ENCODE measurements at places on chromosomes 6 and 20.
A peak's percentile ranks its signal among the peaks of the same experiment; 100 is the strongest.

DNA sequence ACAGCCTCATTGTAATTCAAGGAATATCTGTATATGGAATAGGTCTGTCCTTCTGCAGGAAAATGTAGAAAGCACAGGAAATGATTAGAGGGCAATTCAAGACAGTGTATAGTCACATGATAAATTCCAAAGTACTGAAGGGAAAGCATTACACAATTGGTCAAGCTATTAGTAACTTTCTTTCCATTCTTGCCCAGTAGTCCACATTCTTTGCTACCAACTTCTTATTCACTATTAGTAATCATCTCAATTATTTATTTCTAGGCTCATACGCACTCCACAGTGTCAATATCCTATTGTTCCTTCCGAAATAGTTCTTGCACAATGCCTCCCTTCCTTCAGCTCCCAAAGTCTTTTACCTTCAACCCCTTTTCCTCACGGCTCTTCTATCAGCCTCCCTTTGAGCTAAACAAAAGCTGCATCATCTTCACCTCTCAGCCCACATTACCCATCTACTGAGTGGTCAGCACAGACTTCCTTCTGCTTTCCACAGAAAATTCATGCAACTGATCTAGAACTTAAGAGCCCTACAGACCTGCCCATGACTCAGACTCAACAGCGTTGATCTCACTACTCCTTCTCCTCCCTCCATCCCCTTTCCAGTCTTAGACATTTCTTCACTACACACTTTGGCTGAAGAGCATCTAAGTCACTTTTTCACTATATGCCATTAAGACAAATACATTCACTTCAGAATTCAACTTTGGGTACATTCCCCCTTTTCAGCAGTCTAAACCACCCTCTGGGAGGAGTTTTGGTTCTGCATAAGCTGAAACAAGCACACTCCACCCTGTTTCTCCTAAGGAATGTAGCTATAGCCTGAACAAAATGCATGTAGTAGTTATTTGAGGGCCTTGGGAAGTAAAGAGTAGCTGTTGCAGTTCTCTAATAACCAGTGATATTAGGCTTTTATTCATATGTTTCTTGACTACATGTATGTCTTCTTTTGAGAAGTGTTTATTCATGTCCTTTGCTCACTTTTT, 157.9 kb downstream of the KIF16B start:
- no peak for DNase-seq

- no peak for DNase-seq
These were observed 21.4 kb downstream of the NCR2 start for GRCh38 chr6:41356825-41357224.

DNA sequence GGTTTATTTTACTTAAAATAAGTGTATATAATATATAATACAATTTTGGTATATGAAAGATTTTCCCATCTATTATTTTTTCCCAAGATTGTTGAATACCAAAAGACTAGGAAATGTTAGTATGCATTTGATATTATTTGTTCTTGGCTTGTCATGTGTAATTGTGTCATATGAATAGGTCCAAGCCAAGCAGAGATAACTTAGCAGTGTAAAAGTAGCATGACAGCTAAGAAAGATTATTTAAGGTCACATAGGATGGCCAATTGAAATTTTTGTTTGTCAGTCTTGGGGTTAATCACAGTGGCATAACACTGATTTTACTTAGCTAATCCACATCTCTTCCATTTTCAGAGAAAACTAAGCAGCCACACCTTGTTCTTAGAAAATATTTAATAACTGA, 38.8 kb upstream of the RSPO3 start:
- no peak for DNase-seq

GRCh38 chr6:95431637-95432228, 145.6 kb upstream of the MANEA start:
- peak; percentile 23 for DNase-seq

- DNase-seq: no peak
These were observed 8.0 kb upstream of the COMMD7 start for GRCh38 chr20:32751293-32751692.

GRCh38 chr6:169173532-169174268, 79.9 kb downstream of the THBS2 start:
- DNase-seq: no peak

GRCh38 chr20:37523012-37523391, 2.0 kb downstream of the NNAT start:
- no peak for DNase-seq

DNA sequence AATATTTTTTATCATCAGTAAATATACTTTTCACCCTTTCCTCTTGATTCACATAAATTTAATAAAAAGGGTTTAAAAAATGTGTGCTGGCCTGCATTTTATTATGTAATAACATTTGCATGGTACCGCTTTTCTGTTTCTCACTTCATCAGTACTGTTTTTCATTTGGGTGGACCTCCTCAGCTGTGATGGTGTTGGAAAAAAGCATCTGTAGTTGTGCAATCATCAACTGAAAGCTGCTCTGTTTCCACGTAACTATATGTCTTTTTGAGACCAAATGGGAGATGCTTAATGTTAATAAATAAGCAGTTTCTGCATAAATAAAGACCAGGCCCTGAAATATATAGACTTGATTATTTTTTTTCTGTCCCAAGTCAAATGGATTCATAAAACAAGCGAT, 31.6 kb upstream of the CENPW start:
- no peak for DNase-seq

- no peak for DNase-seq
These were observed 364.3 kb upstream of the PTCHD4 start for GRCh38 chr6:48475275-48475674.

DNA sequence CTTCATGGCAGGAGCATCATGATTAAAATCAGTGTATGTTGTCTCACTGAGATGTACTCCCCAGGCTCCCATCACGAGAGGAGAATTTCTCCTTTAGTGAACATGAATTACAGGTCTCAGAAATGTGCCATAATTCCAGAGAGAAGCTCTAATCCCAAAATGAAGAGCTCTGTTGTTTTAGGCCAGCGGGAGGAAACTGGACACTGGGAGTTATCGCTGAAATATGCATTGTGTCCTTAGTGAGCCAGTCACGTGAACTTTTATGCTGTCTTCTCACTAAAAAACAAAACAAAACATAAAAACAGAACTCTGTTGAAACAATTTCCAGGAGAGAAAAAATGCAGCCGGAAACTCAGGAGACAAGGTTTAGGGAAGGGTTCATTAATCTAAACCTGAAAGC, 315.7 kb upstream of the NT5E start:
- DNase-seq: no peak

DNA sequence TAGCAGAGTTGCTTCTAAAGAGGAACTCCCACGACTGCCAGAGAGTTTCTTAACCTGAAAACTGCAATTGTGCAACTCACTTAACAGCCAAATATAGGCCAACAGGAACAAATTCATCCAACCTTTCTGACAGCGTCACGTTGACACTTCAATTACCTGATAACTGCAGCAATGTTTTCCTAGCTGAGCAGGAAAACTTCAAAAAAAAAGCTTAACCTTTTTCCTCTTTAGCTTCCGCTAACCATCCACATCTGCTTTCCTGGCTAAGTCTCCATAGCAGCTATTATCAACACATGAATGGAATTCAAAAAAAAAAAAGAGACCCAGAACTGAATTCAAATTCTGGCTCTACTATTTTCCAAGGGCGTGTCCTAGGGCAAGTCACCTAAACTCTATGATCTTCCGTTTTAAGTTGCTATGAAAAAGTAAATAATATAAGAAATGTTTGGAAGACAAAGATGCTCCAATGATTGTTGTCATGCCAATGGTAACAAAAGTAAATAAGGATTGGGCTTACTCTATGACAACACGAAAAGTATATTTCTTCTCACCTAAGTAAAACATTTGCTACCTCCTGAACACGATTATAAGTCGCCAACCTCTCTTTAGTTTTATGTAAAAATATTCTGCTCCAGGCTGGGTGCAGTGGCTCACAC, 524.6 kb upstream of the JARID2 start:
- DNase-seq: no peak

DNA sequence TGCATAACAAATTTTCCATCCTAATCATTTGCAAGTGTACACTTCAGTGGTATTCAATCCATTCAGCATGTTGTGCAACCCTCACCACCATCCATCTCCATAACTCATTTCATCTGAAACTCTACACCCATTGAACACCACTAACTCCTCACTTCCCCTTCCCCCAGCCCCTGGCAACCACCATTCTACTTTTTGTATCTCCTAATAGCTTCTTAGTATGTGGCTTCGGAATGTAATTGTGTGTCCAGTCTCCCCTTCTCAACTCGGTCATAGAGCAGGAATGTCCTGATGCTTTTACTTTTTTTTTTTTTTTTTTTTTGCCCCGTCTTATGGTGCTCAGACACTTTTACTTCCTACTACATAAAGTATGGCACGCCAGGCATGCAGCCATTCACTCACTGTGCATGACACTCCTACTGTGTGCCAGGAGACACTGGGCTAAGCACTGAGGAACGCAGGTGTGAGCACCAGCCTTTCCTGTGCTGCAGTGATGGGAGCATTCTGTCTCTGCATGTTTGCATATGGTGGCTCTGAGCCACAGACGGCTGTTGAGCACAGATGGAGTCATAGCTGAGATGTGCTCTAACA, 15.3 kb downstream of the HCK start:
- no peak for DNase-seq

DNA sequence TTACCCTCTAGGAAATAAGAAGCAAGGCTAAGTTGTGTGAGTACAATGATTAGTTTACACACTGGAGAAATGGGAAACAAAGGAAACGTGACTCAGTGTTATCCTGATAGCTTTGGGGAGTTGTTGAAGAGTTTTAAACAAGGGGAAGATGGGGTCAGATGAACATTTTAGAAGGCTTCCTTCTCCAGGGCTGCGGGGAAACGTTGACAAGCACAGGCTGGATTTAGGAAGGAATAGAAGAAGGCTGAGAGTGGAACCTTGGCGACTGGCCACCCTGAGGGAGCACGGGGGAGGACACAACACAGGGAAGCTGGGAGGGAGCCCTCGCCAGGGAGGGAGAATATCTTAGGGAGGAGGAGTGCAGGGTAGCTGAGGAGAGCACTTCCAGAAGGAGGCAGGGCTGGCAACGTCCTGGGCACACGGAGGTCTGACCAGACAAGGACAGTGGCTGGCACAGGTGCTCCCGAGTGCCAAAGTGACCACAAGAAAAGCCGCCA, 134.7 kb downstream of the AIG1 start:
- no peak for DNase-seq

GRCh38 chr6:149965194-149966020, 1.7 kb downstream of the ULBP1 start:
- DNase-seq: peak; percentile 33

DNA sequence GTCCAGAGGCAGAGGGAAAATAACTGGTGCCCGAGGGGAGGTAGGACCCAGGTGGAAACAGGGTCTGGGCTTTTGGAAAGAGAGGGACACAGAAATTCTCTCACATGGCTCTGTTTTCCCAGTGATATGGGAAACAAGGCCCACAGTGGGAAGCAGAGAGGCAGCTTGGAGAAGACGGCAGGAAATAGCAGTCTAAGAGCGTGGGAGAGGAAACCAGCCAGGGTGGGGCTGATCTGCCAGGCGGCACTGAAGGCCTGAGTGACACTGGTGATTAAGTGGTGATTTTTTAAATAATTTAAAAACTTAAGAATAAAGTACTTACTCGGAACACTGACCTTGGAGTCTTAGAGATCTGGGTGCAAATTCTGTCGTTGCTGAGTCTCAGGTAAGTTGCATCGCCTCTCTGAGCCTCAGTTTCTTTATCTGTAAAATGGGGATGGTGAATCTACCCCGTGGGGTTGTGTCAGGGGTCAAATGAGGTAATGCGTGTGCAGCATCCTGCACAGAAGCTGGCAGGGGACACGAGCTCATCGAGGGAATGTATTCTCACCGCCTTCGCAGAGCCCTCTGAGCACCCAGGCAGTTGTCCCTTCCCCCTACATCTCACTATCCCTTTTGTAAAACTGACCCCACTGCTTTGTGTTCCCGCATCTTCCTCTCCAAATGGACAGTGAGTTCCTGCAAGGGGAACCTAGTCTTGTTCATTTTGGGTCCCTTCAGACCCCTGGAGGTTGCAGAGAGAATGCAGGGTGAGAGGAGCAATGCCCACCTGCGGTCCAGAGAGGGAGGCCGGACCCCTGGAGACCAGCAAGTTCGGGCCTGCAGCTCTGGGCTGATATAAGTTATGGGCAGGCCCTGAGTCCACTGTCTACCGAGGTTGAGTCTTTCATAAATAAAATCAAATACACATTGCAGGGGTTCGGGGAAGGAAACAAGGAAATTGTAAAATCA, 228.6 kb upstream of the PMEPA1 start:
- DNase-seq: no peak

DNA sequence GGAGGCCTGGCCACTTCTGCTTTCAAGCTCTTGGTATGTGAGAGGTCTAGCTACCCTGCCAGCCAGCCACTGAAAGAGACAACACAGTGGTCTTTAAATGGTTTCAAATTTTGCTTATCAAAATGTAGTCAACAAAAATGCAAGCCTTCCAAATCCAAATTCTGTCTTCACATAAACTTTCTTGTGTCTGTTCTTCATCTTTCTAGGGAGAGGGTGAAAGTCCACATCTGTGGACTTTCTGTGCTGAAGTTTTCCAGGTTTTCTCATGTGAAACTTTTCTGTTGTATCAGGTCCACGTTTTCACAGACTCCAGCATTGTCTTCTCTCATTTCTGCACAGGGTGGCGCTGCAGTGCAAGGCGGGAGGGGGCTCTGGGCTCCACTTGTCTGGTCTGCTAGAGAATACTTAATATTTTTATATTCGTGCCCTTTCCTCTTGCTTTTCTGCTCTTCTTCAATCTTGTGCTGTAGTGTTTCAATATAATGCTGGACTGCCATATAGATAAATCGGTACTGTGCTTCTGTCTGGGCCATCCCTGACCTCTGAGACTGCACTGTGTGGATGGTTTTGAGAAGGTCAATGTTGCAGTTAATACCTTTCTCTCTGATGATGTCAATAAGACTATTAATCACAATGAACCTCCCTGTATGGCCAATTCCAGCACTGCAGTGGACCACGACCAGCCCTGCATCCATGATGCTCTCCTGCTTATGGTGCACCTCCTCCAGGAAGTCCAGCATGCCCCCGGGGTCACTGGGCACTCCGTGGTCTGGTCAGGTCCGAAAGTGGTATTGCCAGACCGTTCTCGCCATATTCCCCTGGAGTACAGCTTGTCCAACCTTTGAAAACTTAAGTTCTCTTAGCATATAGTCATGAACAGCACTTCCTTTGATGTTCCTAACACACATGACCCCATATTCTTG, 161.6 kb upstream of the TNFAIP3 start:
- DNase-seq: peak; percentile 45

- DNase-seq: no peak
These were observed 19.1 kb downstream of the TGM3 start for GRCh38 chr20:2314759-2315439.
